Osteoblast (primary cell): ENCODE measurements at places on chromosomes 1 and 21. TPM values are rescaled to one million over a fixed set of nuclear protein-coding genes. Genes with fewer than 3 reads are reported as not detected.

The TSSK3 gene
- 1.5 and 1.8 TPM in 2 replicates for total RNA-seq

The TXLNA gene
- 136 and 140 TPM in 2 replicates for total RNA-seq

The CD52 gene
- not detected in 2 replicates for total RNA-seq

The SPRR2F gene
- not detected in 2 replicates for total RNA-seq

The TBX19 gene
- total RNA-seq = 1.1 and 1.5 TPM in 2 replicates

The DTL gene
- total RNA-seq = 2.9 and 3.2 TPM in 2 replicates

The CAMTA1 gene
- total RNA-seq = 38.0 and 47.4 TPM in 2 replicates

The KCNJ9 gene
- total RNA-seq = not detected in 2 replicates

The MYOG gene
- not detected in 2 replicates for total RNA-seq

The TCHHL1 gene
- total RNA-seq = not detected in 2 replicates

The BTF3L4 gene
- 104 and 119 TPM in 2 replicates for total RNA-seq

The IQCC gene
- 1.8 TPM in 2 replicates for total RNA-seq

The FAM3B gene
- total RNA-seq = not detected in 2 replicates

The OR2T11 gene
- total RNA-seq = not detected in 2 replicates

The KIF21B gene
- under 0.01 TPM in 2 replicates for total RNA-seq

The RNU1-3 gene
- under 0.01 TPM in 1 of 2 replicates, not detected in the other for total RNA-seq

The HSD11B1 gene
- 0.88 and 1.8 TPM in 2 replicates for total RNA-seq

The CITED4 gene
- total RNA-seq = 1.2 and 3.3 TPM in 2 replicates

The NPL gene
- 1.5 and 2.5 TPM in 2 replicates for total RNA-seq

The AMY1B gene
- not detected in 2 replicates for total RNA-seq

The CD5L gene
- total RNA-seq = not detected in 2 replicates

The TTC22 gene
- total RNA-seq = not detected in 2 replicates

The TESK2 gene
- total RNA-seq = 5.4 and 6.2 TPM in 2 replicates

The MIXL1 gene
- total RNA-seq = 0.29 TPM in 1 of 2 replicates, not detected in the other

The UBE2U gene
- not detected in 2 replicates for total RNA-seq

The LAX1 gene
- 0.29 TPM in 1 of 2 replicates, not detected in the other for total RNA-seq

The TTC39A gene
- total RNA-seq = 0.72 and 0.88 TPM in 2 replicates

The HTR6 gene
- under 0.01 TPM in 1 of 2 replicates, not detected in the other for total RNA-seq

The TEX38 gene
- total RNA-seq = 0.29 TPM in 1 of 2 replicates, not detected in the other

The FAM151A gene
- total RNA-seq = not detected in 2 replicates

The HPCAL4 gene
- not detected in 2 replicates for total RNA-seq

The OR2T29 gene
- not detected in 2 replicates for total RNA-seq

The FCGR1A gene
- total RNA-seq = 0.59 TPM in 1 of 2 replicates, not detected in the other

The NTMT2 gene
- total RNA-seq = not detected in 2 replicates

The KCNE2 gene
- not detected in 2 replicates for total RNA-seq

The ZSCAN20 gene
- 9.8 and 11.2 TPM in 2 replicates for total RNA-seq

The CFHR5 gene
- not detected in 2 replicates for total RNA-seq

The DNAJC6 gene
- 10.5 and 11.8 TPM in 2 replicates for total RNA-seq

The ABL2 gene
- 87.2 and 92.2 TPM in 2 replicates for total RNA-seq

The SLAMF9 gene
- not detected in 2 replicates for total RNA-seq

The MASP2 gene
- not detected in 2 replicates for total RNA-seq

The COL11A1 gene
- total RNA-seq = 158 and 185 TPM in 2 replicates

The KCNK2 gene
- total RNA-seq = 86.9 and 161 TPM in 2 replicates

The IRF6 gene
- total RNA-seq = under 0.01 and 0.72 TPM in 2 replicates

The LCA5L gene
- 2.2 and 2.9 TPM in 2 replicates for total RNA-seq

The FMO5 gene
- total RNA-seq = 2.7 and 3.6 TPM in 2 replicates

The SHE gene
- not detected in 2 replicates for total RNA-seq

The CRNN gene
- not detected in 2 replicates for total RNA-seq

The S100PBP gene
- 42.0 and 57.2 TPM in 2 replicates for total RNA-seq

The CYP2J2 gene
- not detected in 2 replicates for total RNA-seq

The SPRR4 gene
- not detected in 2 replicates for total RNA-seq

The C1orf116 gene
- not detected in 2 replicates for total RNA-seq

The OXCT2 gene
- 1.1 and 1.2 TPM in 2 replicates for total RNA-seq

The TMPRSS2 gene
- under 0.01 TPM in 1 of 2 replicates, not detected in the other for total RNA-seq

The TNFSF4 gene
- 0.59 and 1.1 TPM in 2 replicates for total RNA-seq

The ETV3L gene
- not detected in 2 replicates for total RNA-seq

The TMOD4 gene
- 0.36 TPM in 1 of 2 replicates, not detected in the other for total RNA-seq

The PCAT6 gene
- total RNA-seq = 0.29 and 0.72 TPM in 2 replicates

The DNAI4 gene
- 12.7 and 15.0 TPM in 2 replicates for total RNA-seq
